ENCODE measurements at places on chromosomes 16 and 17.

DNA sequence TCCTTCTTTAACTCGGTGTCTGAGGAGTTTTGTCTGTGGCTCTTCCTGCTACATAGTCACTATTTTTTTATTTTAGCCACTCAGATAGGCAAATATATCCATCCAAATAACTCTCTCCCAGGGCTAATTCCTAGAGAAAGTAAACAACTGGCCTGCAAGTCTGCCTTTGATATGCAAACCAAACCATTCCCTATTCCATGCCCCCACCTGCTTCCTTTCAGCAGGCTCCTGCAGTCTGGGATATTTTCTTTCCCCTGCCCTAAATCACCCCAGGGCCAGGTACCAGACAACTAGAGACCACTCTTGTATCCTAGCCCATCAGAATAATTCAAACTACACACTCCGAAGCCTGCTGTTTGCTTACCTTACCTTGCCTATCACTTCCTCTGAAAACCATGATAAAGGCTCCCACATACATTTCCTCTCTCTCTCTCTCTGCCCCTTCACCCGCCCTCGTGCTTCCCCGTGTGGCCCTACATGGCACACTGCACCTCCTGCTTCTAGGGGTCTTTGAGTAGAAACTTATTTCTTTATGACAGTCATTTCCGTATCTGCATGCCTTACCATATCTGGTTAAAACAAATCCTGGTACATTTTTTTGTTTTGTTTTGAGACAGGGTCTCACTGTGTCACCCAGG, 8.3 kb downstream of the CD300H start:
- DNase-seq = no peak

- DNase-seq = no peak
Observed at GRCh38 chr17:16211590-16211989, 3.7 kb downstream of the NCOR1 start.

GRCh38 chr16:70726892-70727361, 41.1 kb upstream of the MTSS2 start:
- no peak for DNase-seq

DNA sequence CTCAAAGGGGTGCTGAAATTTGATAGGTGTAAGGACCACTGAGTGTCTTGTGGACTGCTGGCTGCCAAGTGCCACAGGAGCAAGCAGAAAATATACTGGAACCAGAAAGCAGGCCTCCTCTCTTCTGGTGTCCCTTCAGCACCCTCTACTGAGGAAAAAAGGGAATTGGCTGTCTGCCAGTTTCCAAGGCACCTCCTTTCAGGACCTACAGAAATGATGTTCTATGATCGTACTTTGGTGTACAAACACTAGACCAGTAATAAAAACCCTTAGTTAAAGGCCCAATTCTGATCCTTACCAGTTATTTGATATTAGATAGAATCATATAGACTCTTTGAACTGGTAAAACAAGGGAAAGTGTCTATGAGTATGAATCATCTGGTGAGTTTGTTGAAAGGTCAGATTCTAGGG, 35.8 kb upstream of the BCAS3 start:
- DNase-seq = peak; percentile 39

- peak; percentile 64 for DNase-seq
Observed at GRCh38 chr16:56643080-56643778, 4.8 kb downstream of the MT1A start.

DNA sequence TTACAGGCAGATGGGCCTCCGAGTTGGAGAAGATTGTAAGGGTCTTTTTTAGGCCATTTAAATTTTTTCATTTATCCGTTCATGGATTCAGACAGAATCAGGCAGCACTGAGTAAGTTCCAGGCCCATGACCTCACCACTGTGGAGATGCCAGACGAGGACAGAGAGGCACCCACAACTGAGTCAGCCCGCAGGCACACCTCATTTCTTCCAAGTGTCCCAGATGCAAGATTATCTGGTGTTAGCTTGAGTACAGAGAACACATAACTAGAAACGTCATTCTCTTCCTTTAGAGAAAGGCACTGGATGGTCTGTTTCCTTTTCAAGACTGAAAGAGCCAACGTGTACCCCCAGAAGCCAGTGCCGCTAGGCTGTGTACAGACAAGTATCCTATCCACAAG, 16.9 kb downstream of the CLEC16A start:
- DNase-seq = no peak

DNA sequence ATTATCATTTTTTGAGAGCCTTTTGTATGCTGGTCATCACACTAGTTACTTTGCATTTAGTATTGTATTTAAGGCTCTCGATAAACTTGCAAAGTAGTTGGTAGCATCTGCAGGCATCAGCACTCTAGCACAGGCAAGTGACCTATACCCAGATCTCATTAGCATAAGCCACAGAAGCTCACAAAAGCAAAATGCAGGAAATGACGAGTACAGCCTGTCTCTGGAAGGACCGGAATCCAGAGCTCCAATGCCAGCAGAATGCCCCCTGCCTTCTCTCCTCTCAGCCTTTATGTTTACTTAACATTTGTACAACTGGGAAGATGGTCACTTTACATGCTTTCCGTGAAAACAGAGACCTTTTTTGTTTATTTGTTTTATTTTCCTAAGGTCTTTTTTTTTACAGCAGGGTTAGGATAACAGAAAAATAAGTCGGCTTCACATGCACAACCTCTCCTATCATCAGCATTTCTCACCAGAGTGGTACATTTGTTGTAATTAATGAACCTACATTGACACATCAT, 45.4 kb upstream of the MYOCD start:
- DNase-seq = no peak
